Aorta (tissue), 5 donors: ENCODE measurements at places on chromosomes 4 and X. TPM values are rescaled to one million over a fixed set of nuclear protein-coding genes. Genes with fewer than 3 reads are reported as not detected.

Gene FRG2
- total RNA-seq: not detected

GRCh38 chrX:72122621-72123337, 8.9 kb downstream of the RTL5 start:
- no peaks in the 10 kb centered on the region for H3K27me3 ChIP-seq
- H3K4me3 ChIP-seq: no peak overlapping the region
- H3K27ac ChIP-seq: no peak overlapping the region
- no peaks in the 10 kb centered on the region for H3K36me3 ChIP-seq
- DNase-seq: no peak
- H3K4me1 ChIP-seq: no peaks in the 10 kb centered on the region

Gene ZRSR2
- total RNA-seq: 18.9 TPM

DNA sequence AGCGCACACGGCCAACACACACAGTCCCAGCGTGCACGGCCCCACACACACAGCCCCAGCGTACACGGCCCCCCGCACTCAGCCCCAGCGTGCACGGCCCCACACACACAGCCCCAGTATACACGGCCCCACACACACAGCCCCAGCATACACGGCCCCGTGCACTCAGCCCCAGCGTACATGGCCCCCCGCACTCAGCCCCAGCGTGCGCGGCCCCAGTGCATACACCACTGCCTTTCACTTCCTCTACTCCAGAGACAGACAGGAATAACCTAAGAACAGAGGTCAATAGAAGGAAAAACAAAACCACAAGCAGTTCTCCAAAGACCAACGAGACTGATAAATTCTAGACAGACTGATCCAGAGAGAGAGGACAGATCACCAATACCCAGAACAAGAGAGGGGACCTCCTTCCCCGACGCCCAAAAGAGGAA, 17.1 kb downstream of the GAK start:
- H3K4me1 ChIP-seq: no peaks in the 10 kb centered on the region
- no peak overlapping the region for H3K27ac ChIP-seq
- no peak overlapping the region for H3K4me3 ChIP-seq

GRCh38 chrX:43813898-43814297, 68.4 kb downstream of the MAOB start:
- H3K4me1 ChIP-seq: no peaks in the 10 kb centered on the region
- H3K27me3 ChIP-seq: no peaks in the 10 kb centered on the region
- no peak for DNase-seq

- no peak overlapping the region for H3K27ac ChIP-seq
- H3K36me3 ChIP-seq: no peaks in the 10 kb centered on the region
- no peaks in the 10 kb centered on the region for H3K4me1 ChIP-seq
- no peak overlapping the region for H3K4me3 ChIP-seq
These were observed 1.2 kb downstream of the TLR6 start for GRCh38 chr4:38855466-38855865.

Gene EVC
- total RNA-seq: 58.2 TPM

GRCh38 chr4:4824232-4824631, 35.2 kb upstream of the MSX1 start:
- no peaks in the 10 kb centered on the region for H3K27me3 ChIP-seq
- H3K36me3 ChIP-seq: no peaks in the 10 kb centered on the region
- no peak overlapping the region for H3K27ac ChIP-seq
- H3K4me1 ChIP-seq: no peaks in the 10 kb centered on the region

DNA sequence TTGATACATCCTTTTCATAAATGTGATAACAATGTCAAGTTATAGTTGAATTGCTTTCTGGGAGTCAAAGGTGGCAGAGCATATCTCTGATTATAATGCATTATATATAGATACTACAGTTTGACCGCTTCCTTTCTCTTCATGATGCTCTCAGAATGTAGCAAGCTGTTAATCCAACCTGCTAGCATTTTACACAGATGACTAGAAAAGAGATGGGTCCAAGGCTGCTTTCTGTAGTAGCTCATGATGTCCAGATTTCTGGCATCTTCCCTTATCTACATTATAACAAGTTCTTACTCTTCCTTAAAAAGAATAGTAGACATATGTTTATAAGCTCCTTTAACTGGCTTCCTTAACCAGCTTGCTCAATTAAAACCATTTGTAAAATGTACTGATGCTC, 192.0 kb downstream of the NWD2 start:
- H3K4me3 ChIP-seq: no peak overlapping the region
- no peak for DNase-seq
- H3K27me3 ChIP-seq: no peaks in the 10 kb centered on the region
- no peaks in the 10 kb centered on the region for H3K4me1 ChIP-seq

Gene KDR
- 42.1 TPM for total RNA-seq
